Hypothalamus (tissue), 51 donors: ENCODE measurements at places on chromosomes 12 and 14.

GRCh38 chr14:91419044-91419397 lies 1.4 kb upstream of the CCDC88C start:
- no peak for DNase-seq

DNA sequence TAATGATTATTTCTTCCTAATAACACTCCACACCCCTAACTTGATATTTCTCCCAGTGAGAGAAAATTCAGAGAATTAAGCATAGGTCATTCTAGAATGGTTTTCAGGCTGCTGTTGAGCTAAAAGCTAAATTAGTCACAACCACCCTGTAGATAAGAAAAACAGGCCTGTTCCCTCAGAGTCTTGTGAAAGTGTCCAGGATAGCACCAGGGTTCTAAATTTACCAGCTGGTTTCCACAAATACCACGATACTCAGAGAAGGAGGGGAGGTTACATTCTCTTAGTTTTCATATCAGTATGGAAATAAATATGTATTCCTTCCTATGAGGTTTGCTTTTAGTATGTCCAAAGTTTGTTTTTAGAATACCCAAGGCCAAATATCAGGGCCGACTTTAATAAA lies 66.0 kb upstream of the YARS2 start:
- DNase-seq: no peak

DNA sequence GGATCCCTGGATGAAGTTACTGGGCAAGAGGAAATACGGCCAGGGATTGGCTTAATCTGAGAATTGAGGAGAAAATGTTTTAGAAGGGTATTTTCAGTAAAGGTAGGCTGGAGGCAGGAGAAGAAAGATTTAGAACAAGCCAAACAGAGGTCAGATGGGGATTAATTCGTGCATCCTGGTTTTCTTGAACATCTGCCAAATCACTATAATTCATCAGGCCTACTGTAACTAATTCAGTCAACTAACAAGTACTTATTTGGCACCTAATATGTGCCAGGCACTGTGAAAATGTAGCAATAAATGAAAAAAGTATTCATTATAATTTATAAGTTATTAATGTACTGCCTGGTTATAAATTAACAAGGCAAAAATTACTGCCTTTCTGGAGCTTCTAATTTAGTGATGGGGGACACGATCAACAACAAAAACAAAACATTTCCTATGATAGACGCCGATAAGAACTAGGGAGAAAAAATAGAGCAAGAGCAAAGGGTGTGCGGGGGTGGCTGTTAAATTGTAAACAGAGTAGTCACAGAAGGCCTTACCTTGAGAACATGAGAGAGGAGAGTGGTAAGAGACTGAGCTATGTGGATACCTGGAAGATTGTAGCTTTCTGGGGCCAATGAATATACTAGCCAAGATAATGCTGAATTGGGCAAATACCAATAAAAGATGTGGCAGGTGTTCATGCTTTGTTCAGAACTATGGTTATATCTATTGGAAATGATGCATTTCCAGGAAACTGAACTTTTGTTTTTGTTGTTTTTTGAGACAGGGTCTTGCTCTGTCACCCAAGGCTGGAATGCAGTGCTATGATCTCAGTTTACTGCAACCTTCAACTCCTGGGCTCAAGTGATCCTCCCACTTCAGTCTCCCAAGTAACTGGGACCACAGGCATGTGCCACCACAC lies 34.0 kb downstream of the DUSP16 start:
- DNase-seq: no peak

DNA sequence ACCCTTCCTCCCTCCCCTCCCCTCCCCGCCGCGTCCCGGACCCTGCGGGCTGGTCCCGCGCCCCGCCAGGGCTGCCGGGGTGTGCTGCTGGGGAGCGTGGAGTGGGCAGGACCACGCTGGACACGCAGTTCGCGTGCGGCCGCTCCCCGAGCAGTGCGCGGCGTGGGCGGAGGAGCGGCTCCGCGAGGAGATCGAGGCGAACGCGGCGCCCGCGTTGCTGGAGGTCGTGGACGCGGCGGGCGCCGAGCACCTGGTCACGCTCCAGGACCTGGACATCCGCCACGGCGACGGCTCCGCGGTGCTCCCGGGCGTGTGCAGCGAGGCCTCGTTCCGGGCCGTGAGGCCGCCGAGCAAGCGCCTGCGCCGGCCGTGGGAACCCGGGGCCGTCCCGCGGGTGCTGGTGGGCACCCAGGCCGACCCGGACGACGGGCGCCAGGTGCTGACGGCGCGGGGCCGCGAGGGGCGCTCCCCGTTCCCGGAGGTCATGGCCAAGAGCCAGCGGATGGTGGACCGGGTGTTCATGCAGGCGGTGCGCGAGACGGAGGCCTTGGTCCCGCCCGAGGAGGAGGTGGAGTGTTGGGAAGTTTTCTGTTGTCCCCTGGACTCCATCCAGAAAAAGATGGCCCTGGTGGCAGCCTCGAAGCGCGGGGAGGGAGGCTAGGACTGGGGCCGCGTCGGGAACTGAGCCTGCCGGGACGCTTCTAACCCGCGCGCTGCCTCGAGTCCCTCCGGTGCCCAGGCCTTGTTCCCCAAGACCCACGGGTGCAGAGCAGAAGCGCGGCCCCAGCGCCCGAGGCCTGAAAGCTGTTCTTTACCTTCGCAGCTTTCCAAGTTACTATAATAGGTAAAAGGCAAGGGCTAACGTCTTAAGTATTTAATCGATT lies 54.7 kb upstream of the EIF5 start:
- DNase-seq: no peak

DNA sequence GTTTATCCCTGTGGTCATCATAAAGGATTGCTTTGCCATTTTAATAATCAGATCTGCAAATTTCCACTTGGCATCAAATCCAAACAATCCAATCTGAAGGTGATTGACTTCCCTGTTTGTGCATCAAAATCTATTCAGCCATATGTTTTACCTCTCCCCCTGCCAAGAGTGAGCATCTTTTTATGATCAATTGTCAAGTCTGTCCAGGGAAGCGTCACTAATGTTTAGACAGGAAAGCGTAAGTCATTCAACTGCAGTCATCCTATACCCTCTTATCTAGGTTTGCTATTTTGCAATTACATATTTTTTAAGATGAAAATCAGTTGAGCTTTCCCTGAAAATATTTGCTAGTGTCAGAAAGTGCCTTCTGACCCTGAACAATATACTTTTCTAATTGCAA lies 1224.1 kb upstream of the SEL1L start:
- no peak for DNase-seq

GRCh38 chr12:31479516-31480210 lies 111.3 kb downstream of the DENND5B start:
- no peak for DNase-seq

DNA sequence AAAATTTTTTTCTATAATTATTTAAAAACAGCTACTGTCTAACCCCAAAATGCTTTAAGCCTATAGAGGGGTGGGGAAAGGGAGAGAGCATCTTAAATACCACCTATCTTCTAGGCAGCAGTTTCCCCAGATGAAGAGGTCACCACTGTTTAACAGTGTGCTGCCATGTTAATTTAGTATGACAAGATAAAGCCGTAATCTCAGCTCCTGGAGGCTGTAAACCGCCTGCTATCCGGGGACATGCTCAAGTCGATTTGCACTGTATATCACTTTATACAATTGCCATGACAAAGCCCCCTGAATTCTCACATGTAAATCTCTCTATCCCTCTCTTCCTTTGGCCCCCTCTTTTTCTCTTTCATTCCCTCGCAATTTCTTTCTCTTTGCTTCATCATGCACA lies 68.5 kb downstream of the SOX5 start:
- no peak for DNase-seq

DNA sequence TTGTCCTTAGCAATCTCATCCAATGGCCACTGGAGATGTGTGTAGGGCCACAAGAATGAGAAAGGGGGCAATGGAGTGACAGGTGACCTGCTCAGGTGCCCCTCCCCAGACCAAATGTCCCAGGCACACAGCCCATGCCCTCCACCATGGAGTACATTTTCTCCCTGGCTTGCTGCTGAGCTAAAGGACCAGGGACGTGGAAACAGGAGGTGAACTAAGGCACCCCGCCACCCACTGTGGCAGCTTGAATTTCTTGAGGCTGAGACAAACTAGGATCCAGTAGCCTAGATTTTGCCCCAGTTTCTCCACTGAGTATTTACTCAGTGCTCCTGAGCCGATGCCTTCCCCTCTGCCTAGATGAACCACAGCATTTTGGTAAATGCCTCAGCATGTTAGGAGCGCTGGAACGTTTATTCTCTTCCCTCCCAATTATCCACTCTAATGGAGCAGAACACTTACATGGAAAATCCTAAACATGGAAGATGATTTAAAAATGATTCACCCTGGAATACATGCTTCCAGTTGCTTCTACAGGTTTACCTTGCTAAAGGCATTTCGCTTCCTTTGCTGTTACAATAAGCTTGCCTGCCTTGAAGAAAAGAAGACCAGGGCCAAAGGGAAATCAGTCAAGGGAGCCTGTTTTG lies 198.0 kb downstream of the ZFP36L1 start:
- no peak for DNase-seq

DNA sequence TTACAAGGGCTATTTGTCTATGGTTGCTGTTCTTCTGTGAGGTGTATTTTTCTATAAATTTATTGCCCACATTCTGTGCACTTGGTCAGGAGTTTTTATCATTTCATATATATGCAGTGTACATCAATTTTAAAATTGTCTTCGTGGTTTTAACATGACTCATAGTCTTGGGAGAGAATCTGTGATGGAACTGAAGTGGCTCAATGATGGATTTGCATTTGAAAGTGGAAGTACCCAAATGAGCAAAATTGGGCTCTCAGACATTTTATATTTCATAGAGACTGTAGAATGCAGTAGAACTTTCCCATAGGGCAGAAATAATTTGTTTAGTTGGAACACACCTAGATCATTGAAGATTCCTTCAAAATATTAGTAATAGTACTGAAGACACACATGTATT lies 1.9 kb upstream of the SCFD1 start:
- DNase-seq: no peak

- DNase-seq: no peak
These were observed 279.1 kb downstream of the AEBP2 start for GRCh38 chr12:19718401-19718800.

DNA sequence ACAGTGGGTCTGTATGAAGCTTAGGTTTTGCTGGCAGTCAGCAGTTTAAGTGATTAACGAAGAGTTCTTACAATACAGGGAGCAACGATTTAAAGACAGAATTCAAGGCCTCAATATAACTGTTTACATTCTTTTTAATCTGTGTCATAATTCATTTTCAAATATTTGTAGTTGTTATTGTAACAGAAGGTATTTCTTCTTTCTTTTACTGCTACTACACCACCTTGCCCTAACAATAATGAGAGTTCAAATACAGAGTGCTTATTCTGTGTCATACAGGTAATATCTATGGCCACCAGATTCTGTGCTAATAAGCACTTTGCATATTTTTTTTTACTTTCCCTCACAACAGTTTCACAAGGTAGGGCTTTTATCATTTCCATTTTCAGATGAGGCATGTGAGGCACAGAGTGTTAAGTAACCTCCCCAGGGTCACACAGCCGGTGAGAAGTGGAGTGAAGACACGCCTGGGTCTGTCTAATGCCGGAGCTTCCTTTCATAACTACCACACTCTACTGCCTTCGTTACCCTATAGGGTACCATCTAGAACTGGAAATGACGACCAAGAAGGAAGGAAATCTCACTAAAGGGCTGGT lies 81.9 kb downstream of the PELI2 start:
- DNase-seq: no peak

DNA sequence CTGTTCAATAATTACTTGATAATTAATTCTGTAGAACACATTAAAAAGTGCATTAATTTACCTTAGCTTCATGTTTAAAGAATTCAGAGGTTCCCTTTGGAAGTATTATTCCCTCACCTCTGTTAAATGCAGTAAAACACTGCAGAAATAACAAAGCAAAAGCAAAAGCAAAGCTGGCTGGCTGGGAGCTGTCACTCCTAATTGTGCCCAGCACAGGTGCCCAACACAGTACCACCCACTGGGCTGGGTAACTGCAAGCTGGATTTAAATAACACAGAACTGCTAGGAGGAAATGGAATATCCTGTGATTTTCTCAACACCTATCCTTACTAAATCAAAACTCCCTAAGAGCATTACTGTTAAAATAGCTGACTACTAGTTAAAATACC lies 72.6 kb downstream of the SLC2A13 start:
- DNase-seq: no peak

DNA sequence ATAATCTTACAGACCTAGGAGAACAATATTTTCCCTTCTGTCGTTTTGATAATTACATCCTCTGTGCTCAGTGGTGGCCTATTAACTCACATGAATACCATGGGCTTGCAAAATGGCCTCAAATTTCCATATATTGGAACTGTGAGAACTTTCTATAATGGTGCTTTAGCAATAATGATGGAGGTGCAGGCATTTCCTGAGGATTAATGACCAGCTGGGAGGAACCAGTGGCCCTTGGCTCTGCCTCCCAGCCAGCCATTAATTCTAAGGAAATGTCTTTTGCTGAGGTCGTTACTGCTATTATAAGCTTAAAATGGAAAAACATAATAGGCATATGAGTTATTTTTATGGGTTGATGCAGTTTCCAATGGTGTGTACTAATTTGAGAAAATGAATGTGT lies 33.6 kb downstream of the HMGA2 start:
- DNase-seq: no peak

GRCh38 chr12:80862531-80862930 lies 75.2 kb downstream of the LIN7A start:
- DNase-seq: no peak

DNA sequence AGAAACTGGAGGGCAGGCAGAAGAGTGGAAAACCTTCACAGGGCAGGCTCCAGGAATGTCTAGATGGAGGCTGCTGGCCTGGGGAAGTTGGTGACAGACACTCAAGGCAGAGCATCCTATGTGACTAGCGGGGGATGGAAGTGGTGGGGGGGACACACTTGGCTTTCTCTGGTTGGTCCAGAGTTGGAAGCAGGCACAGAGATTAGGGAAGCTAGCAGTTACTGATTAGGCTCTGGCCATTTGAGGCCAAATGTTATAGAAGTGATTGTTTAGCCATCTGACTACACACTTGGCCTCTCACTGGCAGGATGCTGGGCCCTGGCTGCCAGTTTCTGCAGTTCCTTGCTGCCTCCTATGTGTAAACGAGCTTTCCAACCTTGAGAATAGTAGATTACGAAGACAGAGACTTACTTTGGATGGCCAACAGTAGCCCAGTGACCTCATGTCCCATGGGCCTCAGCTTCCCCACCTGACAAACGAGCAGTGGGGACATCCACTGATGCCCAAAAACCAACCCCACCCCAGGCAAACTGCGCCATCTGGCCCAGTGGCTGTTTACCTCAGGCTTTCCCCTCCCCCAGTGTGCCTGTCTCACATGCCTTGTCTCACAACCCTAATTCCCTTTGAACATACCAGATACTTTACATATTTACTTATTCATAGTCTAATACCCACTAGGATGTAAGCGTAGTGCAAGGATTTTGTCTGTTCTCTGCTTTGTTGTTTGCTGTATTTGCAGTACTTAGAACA lies 102.7 kb downstream of the PAPLN start:
- DNase-seq: no peak

GRCh38 chr12:21527451-21528180 lies 1.5 kb downstream of the SPX start:
- DNase-seq: peak; percentile 79
